Subcutaneous adipose tissue (tissue), 4 donors: ENCODE measurements at places on chromosomes 5 and 9. TPM values are rescaled to one million over a fixed set of nuclear protein-coding genes. Genes with fewer than 3 reads are reported as not detected.

C5orf58 gene
- total RNA-seq: 0.68 TPM

GABRA1 gene
- total RNA-seq: not detected

ZNG1C gene
- 25.2 TPM for total RNA-seq

IFNA2 gene
- not detected for total RNA-seq

IL4 gene
- total RNA-seq: not detected

PCA3 gene
- not detected for total RNA-seq

GABRB2 gene
- total RNA-seq: 22.4 TPM

SHISAL2B gene
- not detected for total RNA-seq

PNPLA7 gene
- 25.5 TPM for total RNA-seq
